ENCODE measurements at places on chromosomes 13 and 19.

DNA sequence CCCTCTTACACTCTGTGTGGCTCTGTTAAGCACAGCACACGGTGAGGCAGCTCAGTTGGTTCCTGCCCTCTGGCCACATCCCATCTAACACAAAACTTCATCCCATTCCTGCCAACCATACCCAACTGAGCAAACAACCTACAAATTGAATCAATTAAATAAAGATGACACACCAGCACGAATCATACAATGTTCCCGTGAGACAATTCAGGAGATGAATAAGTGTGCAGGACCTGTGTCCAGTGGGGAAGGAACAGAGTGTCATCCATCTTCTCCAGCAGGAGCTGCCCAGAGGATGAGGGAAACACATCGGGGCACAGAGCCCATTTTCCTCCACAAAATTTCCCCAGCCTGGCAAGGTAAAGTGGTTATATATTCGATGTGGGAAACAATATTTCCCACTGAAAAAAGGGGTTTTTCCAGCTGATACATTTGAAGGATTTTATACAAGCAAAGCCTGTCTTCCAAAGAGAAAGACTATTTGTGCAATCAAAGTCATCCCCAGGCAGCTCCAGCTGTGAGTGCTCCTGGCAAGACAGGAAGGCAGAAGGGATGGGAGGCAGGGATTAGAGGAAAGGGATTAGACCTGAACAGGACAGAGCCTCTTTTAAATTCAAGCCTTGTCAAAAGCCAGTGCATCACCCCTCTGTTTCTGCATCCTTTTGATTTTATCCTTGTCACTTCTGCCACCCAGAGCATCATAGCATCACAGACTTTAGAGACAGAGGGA lies 240.2 kb downstream of the LHFPL6 start:
- DNase-seq, result no peak

DNA sequence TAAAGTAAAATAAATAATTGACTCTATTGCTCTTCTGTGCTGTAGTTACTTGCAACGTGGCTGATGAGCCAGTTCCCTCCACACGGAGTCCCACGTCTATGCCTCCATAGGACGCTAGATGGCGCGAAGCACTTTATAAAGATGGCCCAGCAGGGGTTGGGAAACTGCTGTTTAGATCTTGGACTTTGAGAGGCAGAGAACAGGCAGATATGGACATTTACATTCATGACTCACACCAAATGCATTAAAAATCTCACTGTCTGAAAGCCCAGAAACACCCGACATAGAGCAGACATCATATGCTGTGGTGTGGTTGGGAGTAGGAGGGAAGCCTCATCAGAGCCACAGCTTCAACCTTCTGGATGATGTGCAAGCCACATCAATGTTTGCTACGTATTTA lies 643.1 kb upstream of the ARGLU1 start:
- DNase-seq, result peak; percentile 19

DNA sequence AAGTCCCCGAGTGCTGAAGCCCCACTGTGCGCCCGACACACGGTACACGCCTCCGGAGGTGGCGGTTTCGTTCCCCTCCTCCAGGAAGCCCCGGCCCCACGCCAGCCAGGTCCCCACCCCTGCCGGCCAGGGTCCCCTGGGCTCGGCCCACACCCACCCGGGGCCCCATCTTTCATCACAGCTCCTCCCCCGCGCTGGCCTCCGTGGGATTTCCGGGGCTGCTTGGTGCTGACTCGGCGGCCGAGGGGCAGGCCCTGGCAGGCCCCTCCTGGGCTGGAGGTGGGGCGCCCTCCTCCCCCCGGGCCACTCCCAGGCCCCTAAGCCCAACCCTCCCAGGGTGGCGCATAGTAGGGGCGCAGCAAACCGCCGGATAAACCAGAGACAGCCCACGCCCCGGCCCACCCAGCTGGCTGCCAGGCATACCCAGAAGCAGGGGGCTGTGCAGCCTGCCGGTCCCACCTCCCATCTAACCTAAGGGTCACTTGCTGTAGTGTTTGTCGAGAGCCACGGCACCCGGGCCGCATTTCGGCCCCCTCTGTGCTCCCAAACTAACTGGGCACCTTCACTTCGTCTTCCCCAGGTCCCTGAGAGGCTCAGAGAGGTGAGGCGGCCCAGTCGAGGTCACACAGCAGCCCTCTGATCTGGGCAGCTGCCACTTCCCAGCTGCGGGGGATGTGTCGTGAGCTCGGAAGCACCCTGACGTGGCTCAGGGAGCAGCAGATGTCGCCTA lies 6.6 kb downstream of the ZBTB7A start:
- DNase-seq, result peak; percentile 90

GRCh38 chr13:90984756-90985155 lies 362.7 kb upstream of the MIR17HG start:
- no peak for DNase-seq

DNA sequence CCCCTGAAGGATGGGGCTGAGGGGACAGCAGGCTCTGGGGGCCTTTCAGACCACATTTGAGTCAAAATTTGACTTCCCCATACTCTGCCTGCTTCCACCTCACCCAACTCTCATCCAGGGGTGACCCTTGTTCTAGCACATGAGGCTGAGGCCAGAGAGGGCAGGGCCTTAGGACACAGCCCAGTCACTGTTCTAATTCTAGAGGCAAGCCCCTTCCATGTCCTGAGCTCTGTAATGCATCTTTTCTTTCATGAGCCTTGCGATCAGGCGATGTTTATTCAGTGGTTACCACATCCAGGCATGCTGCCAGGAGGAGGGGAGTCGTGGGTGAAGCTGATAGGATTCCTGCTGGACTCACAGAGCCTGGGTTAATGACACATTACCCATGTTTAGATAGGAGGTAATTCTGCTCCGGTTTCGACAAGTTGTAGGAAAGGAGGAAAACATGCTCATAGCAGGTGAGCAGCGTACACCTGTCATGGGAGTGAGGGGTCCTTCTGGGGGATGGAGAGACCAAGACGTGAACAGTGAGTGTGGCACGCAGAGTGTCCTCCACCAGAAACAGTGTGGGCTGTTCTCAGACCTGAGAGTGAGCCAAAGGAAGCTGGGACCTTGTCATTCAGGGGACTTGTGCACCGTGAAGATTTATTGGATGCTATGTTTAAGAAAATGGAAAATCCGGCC lies 9.3 kb downstream of the RPS9 start:
- DNase-seq, result peak; percentile 34
